ENCODE measurements at places on chromosomes 11 and 22.
A peak's percentile ranks its signal among the peaks of the same experiment; 100 is the strongest.

GRCh38 chr11:13262096-13262495 is 15.5 kb upstream of the BMAL1 start:
- DNase-seq: no peak

DNA sequence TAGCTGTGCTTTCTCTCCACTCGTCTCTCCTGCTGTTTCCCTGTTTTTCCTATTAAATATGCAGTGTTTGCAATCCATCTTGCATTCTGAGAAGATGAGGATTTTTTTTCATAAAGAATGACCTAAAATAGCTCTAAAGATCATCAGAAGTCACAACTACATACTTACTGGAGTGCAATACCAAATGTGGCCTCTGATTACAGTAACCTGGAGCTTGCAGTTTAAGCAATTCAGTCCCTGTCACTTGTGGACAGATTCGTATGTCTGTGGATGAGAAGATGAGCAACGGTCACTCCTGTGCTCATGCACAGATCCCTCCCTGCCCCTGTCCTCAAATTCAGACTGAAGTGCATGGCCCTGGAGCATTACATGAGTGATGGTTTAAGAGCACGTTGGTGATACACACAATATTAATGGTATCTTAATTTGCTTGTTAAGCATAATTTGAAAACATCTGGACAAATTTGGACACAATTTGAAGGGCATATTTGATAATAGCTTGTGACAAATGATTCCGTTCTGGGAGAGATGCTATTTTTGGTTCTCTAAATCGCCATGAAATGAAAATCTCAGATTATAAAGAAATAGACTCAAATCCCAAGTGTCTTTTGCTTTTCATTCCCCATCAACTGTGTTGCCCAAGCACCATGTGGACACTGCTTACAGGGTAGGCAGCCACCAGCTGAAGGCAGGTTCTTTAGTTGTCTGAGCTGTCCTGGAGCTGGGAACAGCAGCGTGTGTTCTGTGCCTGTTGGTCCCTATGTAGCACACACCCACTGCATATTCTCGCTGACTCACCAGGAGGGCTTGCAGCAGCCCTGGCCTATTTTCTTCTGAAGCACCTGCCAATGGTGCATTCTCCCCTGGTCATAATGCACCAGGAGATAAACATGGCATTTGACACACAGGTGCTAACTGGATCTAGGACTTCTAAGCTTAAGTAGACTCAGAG is 32.6 kb upstream of the PRAME start:
- DNase-seq: no peak

GRCh38 chr11:95248666-95249467 is 17.9 kb upstream of the SESN3 start:
- no peak for DNase-seq

- DNase-seq: no peak
Measured at GRCh38 chr11:2989551-2989950, 2.6 kb downstream of the NAP1L4 start.

- DNase-seq: no peak
Measured at GRCh38 chr11:44368886-44369285, 58.9 kb upstream of the ALX4 start.

DNA sequence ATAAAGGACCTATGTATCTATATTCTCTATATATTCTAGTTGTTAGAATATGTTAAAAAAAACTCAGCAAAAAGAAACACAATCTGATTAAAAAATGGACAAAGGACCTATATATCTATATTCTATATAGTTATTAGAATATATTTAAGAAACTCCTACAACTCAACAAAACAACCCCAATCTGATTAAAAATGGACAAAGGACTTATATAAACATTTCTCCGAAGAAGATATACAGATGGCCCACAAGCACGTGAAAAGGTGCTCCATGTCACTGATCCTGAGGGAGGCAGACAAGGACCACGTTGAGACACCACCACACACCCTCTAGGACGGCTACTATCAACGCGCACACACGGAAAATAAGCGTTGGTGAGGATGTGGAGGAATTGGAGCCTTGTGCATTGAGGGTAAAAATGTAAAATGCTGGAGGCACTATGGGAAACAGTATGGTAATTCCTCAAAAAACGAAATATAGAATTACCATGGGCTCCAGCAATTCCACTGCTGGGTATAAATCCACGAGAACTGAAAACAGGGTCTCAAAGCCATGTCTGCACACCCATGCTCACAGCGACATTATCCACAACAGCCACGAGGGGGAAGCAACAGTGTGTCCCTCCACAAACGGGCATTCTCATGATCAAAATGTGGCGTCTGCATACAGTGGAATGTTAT is 22.7 kb downstream of the YPEL1 start:
- peak; percentile 17 for DNase-seq

DNA sequence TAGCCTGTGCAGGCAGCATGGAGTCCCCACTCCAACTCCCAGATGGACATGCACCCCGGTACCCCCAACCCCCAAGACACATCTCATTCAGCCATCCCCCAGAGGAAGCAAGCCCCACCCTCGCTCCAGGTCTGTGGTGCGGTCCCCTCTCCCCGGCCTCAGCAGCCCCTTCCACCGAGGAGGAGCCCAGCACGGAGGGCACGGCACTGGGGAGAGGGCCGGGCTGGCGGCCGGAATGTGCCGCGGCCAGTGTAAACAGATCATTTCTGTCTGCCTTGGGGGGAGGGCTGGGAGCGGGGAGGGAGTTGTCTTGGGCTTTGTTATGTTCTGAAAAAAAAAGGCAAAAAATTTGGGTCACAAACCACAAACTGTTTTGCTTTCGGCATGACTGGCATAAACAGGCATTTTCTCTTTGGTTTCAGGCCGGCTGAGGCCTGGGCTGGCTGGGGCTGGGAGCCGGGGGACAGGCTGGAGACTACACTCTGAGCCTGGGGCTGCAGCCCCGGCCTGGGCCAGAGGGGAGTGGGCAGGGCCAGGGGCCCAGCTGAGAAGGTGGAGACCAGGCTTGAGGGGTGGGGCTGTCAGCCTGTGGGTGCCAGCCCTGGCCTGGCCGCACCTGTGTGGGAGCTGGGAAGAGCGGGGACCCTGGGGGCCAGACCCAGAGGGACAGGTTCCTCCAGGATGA is 16.8 kb downstream of the IGF2 start:
- no peak for DNase-seq

DNA sequence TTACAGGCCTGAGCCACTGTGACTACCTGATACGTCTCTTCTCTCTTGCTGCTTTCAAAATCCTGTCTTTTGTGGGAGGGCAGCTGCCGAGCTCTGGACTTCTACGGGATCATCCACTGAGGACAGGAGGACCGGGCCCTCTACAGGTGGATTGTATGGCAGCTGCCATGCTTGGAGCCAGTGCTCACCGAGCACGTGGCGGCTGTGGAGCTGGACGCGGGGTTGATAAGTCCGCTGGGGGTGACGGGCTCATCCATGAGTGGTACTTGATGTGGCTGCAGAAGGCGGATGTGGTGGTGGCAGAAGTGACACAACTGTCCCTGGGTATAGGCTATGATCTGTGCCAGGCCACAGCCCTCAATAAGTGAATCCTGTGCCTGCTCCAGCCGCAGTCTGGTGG is 1.8 kb upstream of the CYP2D6 start:
- DNase-seq: no peak

DNA sequence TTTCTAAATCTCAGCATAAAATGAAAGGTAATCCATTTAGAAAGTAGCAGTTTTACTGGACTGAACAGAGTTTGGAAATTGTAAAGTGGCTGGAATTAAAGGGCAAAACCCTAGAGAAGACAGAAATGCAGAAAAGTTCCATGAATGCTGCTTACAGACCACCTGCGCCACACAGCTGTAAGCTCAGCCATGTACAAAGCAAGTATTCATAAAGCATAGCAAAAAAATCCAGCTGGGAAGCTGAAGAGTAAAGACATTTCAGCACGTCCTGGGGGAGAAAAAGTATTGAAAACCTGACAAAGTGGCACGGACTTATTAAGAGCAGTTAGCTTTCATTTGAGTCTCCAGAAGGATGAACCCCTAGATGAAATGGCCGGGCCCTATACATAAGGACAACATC is 220.1 kb upstream of the CNTN5 start:
- no peak for DNase-seq

DNA sequence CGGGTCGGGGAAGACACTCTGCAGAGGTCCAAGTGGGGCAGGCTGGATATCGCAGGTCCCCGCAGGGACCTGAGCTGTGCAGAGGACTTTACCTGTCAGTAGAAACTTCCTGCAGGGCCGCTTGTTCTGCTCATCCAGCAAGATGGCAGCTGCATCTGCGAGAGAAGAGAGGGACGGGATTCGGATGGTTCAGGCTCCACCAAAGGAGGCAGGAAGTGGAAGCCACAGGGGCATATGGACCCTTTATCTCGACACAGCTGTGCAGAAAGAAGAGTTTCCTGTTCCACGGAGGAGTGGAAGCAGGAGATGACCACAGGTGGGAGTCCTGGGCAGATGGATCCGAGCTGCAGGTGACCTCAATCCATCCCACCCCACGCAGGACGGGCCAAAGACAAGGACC is 22.5 kb downstream of the CABP7 start:
- DNase-seq: no peak

GRCh38 chr11:60498853-60499252 is 6.3 kb downstream of the MS4A12 start:
- DNase-seq: no peak

DNA sequence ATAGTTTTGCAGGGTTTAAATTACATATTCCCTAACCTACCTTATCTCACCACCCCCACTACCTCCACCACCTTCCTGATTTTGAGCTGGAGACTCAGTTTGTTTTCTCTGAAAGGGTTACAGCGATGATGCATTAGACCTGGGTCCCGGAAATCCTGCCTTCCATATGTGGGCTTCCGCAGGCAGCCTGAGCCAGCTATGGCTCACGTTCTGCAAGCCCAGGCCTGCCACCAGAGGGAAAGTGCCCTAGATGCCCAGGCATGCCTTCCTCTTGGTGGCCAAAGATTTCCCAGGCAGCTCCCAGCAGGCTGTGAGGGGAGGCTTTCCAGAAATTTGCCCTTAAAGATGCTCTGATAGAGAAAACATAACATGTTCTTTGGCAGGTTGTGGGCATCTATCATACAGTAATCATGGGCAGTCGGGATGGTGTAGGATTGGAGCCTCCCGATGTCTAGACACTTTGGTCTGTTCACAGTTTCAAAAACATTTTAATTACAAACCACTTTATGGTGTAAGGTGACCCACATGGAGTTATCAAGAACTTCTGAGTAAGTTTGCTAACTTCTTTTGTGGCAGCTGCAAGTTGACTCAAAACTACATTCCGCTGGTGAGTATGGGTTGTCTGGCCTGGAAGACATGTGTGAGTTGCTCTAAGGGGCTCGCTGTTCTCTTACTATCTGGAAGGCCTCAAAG is 79.3 kb downstream of the MICAL2 start:
- no peak for DNase-seq

DNA sequence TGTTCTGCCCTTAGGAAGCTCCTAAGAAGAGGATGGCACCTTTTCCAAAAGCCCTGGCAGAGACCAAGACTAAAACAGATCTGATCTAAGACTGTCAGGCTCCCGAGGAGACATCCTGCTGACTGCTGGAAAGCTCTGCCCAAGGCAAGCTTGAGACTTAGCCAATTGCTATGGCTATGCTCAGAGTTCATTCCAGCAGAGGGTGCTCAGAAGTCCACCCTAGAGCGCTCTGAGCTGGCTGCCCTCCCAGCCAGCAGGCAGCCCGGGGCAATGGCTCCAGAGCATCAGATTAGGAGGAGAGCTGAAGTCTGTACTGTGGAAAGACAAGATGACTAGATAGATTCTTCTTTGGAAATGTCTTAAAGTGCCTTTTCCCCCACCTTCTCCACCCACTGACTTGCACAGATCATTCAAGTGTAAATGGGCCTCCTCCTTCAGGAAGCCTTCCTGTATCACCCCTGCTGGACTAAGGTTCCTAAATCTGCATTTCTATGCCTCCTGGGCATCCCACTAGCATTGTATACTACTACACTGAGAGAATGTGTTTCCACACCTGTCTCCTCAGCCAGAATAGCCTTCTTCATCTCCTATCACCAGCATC is 23.4 kb downstream of the LRRC55 start:
- no peak for DNase-seq

DNA sequence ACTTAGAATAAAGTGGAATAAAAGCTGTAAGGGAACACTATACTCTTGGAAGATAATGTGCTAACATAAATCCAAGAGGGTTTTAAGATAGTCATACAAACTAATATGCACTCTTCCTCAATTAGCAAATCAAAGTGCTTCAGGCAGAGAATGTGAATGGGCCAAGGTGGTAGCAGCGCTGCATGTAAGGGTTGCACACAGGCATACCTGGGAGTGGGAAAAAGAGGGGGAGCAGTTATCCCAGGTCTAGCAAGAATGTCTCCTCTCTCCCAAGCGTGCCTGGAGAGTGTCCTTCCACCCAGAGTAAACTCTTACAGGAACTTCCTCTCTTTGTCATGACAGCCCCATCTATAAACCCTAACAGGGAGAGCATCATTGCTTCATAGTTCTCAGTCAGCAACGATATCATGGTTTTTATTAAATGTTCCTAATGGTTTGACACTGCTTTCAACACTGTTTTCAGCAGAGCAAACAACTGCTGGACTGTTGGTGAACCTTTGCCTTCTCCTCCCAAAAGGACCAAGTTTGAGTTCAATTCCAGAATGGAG is 61.6 kb downstream of the SYTL2 start:
- DNase-seq: no peak

DNA sequence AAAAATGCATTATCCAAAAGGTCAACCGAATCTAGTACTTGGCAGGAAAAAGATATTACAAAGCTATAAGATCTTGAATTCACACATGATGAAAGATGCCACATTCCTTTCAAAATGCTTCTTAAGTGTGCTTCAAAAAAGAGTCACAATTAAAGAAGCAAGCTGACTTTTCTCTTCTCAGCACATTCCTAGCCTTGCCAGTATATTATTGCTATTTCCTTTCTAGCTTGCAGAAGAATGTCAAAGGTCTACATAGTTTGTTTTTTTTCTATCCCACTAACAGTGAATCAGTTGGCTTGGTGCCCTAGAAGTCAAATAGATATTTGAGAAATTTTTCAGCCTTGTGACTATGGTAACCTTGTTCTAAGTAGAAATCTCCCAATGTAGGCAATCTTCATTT is 56.8 kb downstream of the GUCY1A2 start:
- DNase-seq: no peak

- no peak for DNase-seq
Measured at GRCh38 chr11:11391796-11392463, 38.9 kb upstream of the CSNK2A3 start.

GRCh38 chr11:62150887-62151736 is 27.3 kb downstream of the INCENP start:
- DNase-seq: no peak

All from stimulated activated CD4-positive, alpha-beta T cell treated with anti-CD3 and anti-CD28 coated beads, Interleukin-1b, Interleukin-23, amount 100 ng/mL, for 1 hour (primary cell).